ENCODE measurements at places on chromosomes 2 and 18. TPM values are rescaled to one million over a fixed set of nuclear protein-coding genes. Genes with fewer than 3 reads are reported as not detected.

DNA sequence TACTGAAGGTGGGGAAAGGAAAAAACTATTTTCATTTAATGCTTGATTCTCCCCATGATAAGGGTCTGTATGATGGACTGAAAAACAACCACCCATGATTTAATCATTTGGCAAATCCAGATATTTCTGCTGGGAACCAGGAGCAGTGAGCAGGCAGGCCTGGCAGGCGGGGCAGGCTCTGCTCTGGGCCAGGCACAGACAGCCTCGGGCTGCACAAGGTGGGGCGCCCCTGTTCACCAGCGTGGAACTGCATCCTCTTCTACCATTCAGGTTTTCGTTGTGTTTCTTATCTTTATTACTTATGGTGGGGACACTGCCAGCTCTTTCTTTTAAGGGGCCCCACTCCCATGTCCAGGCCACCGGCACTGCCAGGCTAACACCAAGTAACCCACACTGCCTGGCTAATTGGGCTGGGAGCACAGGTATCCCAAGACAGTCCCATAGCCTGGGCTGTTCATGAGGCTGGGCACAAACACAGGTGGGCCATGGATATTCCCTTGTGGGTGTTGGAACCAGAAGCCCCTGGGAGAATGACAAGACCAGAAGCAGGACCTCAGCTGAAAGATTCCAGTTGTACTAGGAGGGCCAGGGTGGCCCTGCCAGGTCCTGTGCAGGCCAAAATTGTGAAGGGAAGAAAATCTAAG is 57.1 kb upstream of the RALBP1 start:
- no peak overlapping the region for H3K27ac ChIP-seq
- H3K36me3 ChIP-seq: no peaks in the 10 kb centered on the region
- DNase-seq: no peak
- no peak overlapping the region for H3K4me3 ChIP-seq
- peaks cover 23% of the 10 kb centered on the region for H3K4me1 ChIP-seq

Gene SRD5A2
- polyA plus RNA-seq: 0.04 TPM

DNA sequence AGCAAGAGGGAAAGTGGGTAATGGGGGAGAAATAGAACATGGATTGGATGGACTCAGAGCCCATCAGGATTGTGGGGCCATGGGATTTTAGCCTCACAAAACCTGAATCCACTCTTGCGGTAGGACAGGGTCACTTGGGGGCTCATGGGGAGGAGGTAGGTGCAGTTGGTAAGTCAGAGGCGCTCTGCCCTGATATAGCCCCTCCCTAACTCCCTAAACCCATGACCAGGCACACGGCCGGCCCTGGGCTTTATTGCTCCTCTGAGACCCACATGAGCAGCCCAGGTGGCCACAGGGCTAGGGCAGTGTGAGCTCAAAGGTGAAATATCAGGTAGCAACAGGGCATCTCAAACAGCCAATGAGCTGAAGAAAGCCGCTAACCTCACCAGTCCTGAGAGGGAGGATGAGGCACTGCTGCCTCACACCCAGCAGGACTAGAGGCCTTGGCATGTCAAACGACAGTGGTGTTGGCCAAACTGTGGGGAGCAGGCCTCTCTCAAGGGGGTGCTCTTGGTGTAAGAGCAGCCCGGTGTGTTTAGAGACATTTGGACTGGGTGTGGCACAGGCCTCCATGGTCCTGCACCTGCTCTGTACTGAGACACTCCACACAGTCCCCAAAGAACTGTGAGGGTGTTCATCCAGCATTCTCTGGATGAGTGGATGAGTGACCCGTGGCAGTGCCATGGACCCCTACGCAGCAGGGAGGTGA is 90.8 kb upstream of the HS6ST1 start:
- H3K27ac ChIP-seq: no peak overlapping the region
- DNase-seq: no peak
- H3K36me3 ChIP-seq: no peaks in the 10 kb centered on the region
- H3K4me3 ChIP-seq: no peak overlapping the region
- H3K4me1 ChIP-seq: peaks cover 19% of the 10 kb centered on the region

DNA sequence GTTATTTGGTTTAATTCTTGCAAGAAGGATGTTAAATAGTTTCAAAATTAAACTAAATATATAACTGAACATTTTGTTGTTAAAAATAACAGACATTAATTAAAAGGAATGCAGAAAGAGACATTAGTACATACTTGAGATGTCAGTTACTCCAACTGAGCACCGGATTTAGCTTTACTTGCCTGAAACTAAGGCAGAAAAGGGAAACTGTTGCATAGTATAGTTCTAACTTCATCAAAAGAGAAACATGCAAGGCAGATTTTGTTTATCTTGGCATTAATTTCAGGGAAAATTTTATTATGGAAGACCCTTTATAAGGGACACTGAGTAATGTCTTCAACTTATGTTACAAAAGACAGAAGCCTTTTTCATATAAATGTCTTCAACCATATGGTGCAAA is 218.3 kb downstream of the STK39 start:
- peaks cover 5% of the 10 kb centered on the region for H3K4me1 ChIP-seq
- H3K4me3 ChIP-seq: no peak overlapping the region
- no peaks in the 10 kb centered on the region for H3K27me3 ChIP-seq

Gene MROH2A
- polyA plus RNA-seq: 0.17 TPM

GRCh38 chr2:119377294-119377992 is 10.7 kb downstream of the DBI start:
- H3K27me3 ChIP-seq: no peaks in the 10 kb centered on the region
- no peak overlapping the region for H3K4me3 ChIP-seq
- peaks cover 12% of the 10 kb centered on the region for H3K36me3 ChIP-seq
- H3K4me1 ChIP-seq: no peaks in the 10 kb centered on the region
- DNase-seq: no peak

DNA sequence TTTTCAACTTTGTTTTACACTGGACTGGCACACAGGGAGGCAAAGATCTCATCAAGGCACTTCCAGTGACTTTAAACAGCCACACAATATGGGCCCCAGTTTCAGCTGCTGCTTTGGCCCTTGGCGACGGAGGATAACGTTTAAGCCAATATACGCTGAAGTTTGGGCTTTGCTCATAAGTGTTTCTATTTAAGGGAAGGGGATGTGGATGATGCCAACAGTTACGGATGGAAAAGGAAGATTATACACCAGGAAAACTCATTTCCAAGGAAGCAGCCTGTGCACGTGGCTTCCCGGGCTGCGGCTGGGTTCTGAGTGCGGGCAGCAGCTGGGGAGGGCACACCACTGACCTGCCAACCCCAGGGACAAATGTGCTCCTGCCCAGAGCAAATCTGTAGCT is 151.1 kb downstream of the SH3BP4 start:
- H3K4me3 ChIP-seq: no peak overlapping the region
- DNase-seq: no peak
- H3K27ac ChIP-seq: no peak overlapping the region
- H3K36me3 ChIP-seq: no peaks in the 10 kb centered on the region
- H3K27me3 ChIP-seq: no peaks in the 10 kb centered on the region
- H3K4me1 ChIP-seq: no peaks in the 10 kb centered on the region

- no peaks in the 10 kb centered on the region for H3K27me3 ChIP-seq
- no peak overlapping the region for H3K27ac ChIP-seq
- DNase-seq: no peak
- H3K4me1 ChIP-seq: peaks cover 15% of the 10 kb centered on the region
- H3K4me3 ChIP-seq: no peak overlapping the region
- no peaks in the 10 kb centered on the region for H3K36me3 ChIP-seq
These were observed 298.4 kb upstream of the FBXO11 start for GRCh38 chr2:48204750-48205136.
